A549 treated with dexamethasone at 1 μM for 4 hours (cell line): ENCODE measurements at places on chromosomes 13 and 19. TPM values are rescaled to one million over a fixed set of nuclear protein-coding genes. Genes with fewer than 3 reads are reported as not detected.

The KIR2DL3 gene
- not detected in 5 replicates for total RNA-seq

The IRGC gene
- total RNA-seq, result not detected in 5 replicates

The NLRP12 gene
- total RNA-seq, result 0.02 TPM in 1 of 5 replicates, not detected in the others

The ZNF583 gene
- total RNA-seq, result 1.6 to 2.4 TPM (median 2.3 TPM) in 5 replicates

The TGFBR3L gene
- total RNA-seq, result 0.36 to 2.0 TPM (median 1.7 TPM) in 5 replicates

The TJP3 gene
- total RNA-seq, result 0.18 to 0.61 TPM (median 0.51 TPM) in 5 replicates

The URAD gene
- not detected in 5 replicates for total RNA-seq

The ZNF98 gene
- not detected in 5 replicates for total RNA-seq

The TUBA3C gene
- total RNA-seq, result 0.06 to 0.12 TPM (median 0.07 TPM) in 3 of 5 replicates, not detected in the others

The TMEM255B gene
- total RNA-seq, result 0.87 to 1.3 TPM (median 0.93 TPM) in 5 replicates

The LRRC63 gene
- total RNA-seq, result not detected in 5 replicates

The IFNL1 gene
- total RNA-seq, result 0.16 to 0.26 TPM in 2 of 5 replicates, not detected in the others

The SLC46A3 gene
- 1.4 to 2.4 TPM (median 2.1 TPM) in 5 replicates for total RNA-seq

The ENOX1 gene
- total RNA-seq, result 2.0 to 3.1 TPM (median 2.3 TPM) in 5 replicates

The CAMSAP3 gene
- 3.7 to 7.6 TPM (median 6.1 TPM) in 5 replicates for total RNA-seq

The CEACAM21 gene
- total RNA-seq, result 0.15 TPM in 1 of 5 replicates, not detected in the others

The FXYD1 gene
- 0.22 to 0.33 TPM in 2 of 5 replicates, not detected in the others for total RNA-seq

The LRP3 gene
- total RNA-seq, result 27.3 to 56.1 TPM (median 54.8 TPM) in 5 replicates

The LENG9 gene
- 3.9 to 7.7 TPM (median 6.7 TPM) in 5 replicates for total RNA-seq

The SLC27A5 gene
- total RNA-seq, result 20.1 to 31.2 TPM (median 26.7 TPM) in 5 replicates

The HAUS8 gene
- total RNA-seq, result 12.3 to 15.2 TPM (median 13.1 TPM) in 5 replicates

The RTBDN gene
- 0.18 to 0.35 TPM (median 0.26 TPM) in 4 of 5 replicates, not detected in the other for total RNA-seq

The PROZ gene
- not detected in 5 replicates for total RNA-seq

The FGF21 gene
- not detected in 5 replicates for total RNA-seq

The IZUMO2 gene
- not detected in 5 replicates for total RNA-seq

The IFI30 gene
- total RNA-seq, result 8.2 to 17.6 TPM (median 12.3 TPM) in 5 replicates

The CYP2A6 gene
- total RNA-seq, result 0.07 TPM in 1 of 5 replicates, not detected in the others

The FPR3 gene
- not detected in 5 replicates for total RNA-seq

The MTIF3 gene
- total RNA-seq, result 22.1 to 28.2 TPM (median 23.4 TPM) in 5 replicates

The ZNF850 gene
- total RNA-seq, result 0.41 to 0.79 TPM (median 0.62 TPM) in 5 replicates

The GRIK5 gene
- 0.21 to 0.85 TPM (median 0.43 TPM) in 5 replicates for total RNA-seq

The ZNF700 gene
- total RNA-seq, result 0.16 to 0.27 TPM (median 0.23 TPM) in 5 replicates

The DAND5 gene
- total RNA-seq, result 0.06 to 0.09 TPM (median 0.07 TPM) in 3 of 5 replicates, not detected in the others

The TNFSF9 gene
- 2.9 to 4.8 TPM (median 3.2 TPM) in 5 replicates for total RNA-seq

The RXFP2 gene
- total RNA-seq, result not detected in 5 replicates

The TMPRSS9 gene
- total RNA-seq, result 0.04 TPM in 1 of 5 replicates, not detected in the others

The SPRY2 gene
- 15.0 to 17.6 TPM (median 17.2 TPM) in 5 replicates for total RNA-seq

The ZNF780B gene
- total RNA-seq, result 5.2 to 7.9 TPM (median 7.3 TPM) in 5 replicates

The LATS2 gene
- total RNA-seq, result 10.1 to 15.0 TPM (median 13.5 TPM) in 5 replicates

The SIGLEC6 gene
- not detected in 5 replicates for total RNA-seq

The SCN1B gene
- total RNA-seq, result 13.7 to 19.8 TPM (median 19.1 TPM) in 5 replicates

The CIC gene
- 29.7 to 57.5 TPM (median 53.9 TPM) in 5 replicates for total RNA-seq

The DCLK1 gene
- total RNA-seq, result 0.87 to 1.4 TPM (median 1.1 TPM) in 5 replicates

The SLITRK5 gene
- total RNA-seq, result 0.45 to 0.70 TPM (median 0.62 TPM) in 5 replicates

The CNMD gene
- total RNA-seq, result not detected in 5 replicates

The RFXAP gene
- total RNA-seq, result 0.58 to 1.0 TPM (median 0.77 TPM) in 5 replicates

The FAM216B gene
- total RNA-seq, result not detected in 5 replicates

The FARSA gene
- total RNA-seq, result 55.7 to 78.4 TPM (median 73.9 TPM) in 5 replicates

The LIPE gene
- 1.4 to 2.1 TPM (median 1.6 TPM) in 5 replicates for total RNA-seq

The CD79A gene
- total RNA-seq, result 0.92 to 1.2 TPM (median 1.0 TPM) in 5 replicates

The CLC gene
- total RNA-seq, result not detected in 5 replicates

The CNFN gene
- 39.9 to 48.7 TPM (median 42.0 TPM) in 5 replicates for total RNA-seq

The PGLYRP2 gene
- total RNA-seq, result not detected in 5 replicates

The PIP5K1C gene
- 12.7 to 15.9 TPM (median 14.9 TPM) in 5 replicates for total RNA-seq

The DGKH gene
- 5.1 to 7.9 TPM (median 7.3 TPM) in 5 replicates for total RNA-seq
